ENCODE measurements at places on chromosomes 3 and 15.

DNA sequence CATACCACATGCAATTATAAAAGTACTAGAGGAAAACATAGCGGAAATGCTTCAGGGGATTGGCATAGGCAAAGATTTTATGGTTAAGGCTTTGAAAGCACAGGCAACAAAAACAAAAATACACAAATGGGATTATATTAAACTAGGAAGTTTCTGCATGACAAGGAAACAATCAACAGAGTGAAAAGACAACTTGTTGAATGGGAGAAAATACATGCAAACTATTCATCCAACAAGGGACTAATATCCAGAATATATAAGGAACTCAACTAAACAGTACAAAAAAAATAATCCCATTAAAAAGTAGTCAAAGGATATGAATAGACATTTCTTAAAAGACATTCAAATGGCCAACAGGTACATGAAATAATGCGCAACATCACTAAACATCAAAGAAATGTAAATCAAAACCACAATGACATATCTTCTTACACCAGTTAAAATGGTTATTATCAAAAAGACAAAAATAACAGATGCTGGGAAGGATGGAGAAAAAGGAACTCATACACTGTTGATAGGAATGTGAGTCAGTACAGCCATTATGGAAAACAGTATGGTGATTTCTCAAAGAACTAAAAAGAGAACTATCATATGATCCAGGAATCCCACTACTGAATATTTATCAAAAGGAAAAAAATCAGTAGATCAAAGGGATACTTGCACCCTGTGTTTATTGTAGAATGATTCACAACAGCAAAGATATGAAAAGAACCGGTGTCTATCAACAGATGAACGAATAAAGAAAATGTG is 39.1 kb downstream of the COPS2 start:
- DNase-seq, result no peak

DNA sequence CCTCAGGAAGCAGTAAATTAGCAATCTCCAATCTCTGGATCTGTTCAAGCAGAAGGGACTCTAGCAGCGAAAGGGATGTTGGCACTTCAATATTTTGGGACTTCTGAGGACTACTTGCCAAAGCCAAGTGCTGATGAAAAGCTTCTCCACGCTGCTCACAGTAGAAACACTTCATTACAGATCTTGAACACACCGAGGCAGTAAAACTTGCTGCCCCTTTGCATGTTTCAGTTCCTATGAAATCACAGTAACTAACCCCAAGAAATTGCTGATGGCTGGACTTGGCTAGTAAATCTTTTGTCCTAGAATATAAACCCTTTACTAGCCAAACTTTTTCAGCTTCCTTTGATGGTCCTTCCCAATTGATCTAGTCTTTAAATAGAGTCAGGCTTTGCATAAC is 750.5 kb upstream of the GRM7 start:
- no peak for DNase-seq

DNA sequence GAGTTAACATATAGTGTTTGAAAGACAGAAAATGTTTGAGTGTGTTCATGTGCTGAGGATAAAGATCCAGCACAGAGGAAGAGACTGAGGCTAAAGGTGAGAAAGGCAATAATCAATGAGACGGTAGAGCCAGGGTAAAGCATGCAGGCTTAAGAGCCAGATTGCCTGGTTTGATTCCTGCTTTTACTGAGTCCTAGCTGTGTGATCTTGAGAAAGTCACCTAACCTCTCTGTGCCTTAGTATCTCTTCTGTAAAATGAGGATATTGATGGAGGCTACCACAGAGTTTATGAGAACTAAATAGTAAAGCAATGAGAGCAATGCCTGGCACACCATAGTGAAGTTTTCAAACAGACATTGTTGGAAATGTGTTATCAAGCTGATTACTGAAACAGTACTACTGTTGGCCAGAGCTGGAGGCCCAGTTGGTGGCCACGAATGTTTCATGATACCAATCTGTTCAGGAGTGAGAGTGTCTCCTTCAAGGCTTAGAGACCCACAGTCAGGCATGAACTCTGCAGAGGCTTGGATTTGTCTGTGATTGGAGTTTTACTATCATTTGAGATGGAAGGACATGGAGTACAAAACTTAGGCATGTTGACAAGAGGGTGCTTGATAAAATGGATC is 26.8 kb downstream of the IL16 start:
- no peak for DNase-seq

DNA sequence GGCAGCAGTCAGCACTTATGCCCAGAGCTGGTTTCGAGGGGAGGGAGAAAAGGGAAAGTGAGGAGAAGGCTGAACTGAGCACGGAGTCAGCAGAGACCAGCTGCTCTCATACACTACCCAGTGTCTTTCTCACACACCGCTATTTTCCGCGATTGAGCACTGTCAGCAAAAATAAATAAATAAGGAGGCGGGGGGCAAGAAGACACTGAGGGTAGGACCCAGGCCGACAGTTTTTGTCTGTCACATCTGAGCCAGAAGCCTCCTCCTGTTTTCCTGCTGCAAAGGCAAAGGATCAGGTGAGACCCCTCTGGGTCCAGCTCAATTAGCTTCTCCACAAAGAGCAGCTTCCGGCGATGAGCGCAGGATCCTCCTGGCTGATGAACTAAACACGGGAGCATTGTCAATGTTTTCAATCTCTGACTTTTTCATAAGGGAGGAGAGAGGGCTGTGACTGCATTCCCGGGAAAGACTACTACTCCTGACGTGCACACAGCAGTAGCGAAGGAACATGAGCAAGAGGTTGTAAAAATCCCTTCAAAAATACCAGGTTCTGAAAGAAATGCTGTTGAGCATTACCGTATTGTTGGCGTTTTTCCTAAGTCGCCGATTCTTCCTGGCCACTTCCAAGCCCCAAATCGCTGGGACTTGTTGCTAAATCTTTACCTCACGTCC is 1.3 kb downstream of the FRMD5 start:
- peak; percentile 34 for DNase-seq

DNA sequence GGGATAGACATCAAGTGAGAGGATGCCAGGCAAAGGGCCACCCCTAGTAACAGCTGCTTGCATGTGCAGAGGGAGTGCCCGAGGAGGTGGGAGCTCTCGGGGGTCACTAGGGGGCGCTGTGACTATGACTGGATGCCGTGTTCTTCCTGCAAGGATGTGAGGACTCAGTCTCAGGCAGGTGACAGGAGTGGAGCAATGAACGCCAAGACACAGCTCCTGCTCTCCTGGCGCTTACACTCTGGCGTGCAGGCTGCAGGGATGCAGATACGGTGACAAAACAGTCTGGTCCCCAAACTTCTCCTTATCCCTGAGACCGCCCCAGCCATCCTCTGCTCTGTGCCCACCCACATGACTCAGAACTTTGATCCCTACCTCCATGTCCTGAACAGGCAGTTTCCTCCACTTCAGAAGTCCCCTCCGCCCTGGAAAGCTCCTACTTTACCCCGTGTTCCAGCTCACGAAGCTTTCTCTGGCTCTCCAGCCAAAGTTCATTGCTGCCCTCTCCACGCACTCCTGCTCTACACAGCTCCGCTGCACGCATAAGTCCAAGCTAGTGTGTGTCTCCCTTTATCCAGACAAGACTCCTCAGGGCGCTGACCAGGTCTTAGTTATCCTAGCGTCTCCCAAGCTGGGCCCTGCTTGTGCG is 14.7 kb downstream of the RHOV start:
- DNase-seq, result peak; percentile 82

DNA sequence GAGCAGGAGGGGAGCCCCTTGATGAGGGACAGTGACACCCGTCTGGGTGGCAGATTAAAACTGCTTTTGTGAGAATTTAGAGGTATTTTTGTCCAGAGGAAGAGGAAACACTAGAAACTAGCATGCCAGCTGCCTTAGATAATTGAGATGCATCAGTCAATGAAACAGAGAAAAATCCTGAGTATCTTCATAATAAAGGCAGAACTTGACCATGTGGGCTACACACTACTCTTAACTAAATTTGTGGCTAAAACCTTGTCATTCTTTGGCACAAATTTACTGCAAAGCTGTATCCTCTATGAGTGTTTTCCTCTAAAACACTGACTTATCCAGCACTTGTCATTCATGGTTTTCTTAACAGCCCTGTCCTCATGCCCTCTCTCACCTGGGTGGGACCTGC is 259.7 kb upstream of the TPM1 start:
- no peak for DNase-seq

DNA sequence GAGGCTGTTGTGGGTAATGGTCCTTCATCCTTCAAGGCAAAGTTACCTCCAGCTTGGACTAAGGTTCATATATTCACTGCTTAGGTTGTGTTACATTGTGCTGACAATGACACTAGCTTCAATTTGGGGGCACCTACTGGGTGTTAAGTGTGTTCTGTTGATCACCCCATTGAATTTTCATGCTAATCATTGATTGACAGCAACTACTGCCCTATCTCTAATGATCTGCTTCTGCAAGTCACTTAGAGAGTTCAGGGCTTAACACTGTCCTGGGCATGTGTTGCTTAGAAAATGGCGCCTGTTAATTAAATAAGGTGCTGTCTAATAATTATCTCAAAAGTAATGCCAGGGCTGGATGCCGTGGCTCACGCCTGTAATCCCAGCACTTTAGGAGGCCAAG is 3.4 kb downstream of the FLNB start:
- no peak for DNase-seq

GRCh38 chr3:129461022-129461421 is 21.0 kb downstream of the IFT122 start:
- peak; percentile 48 for DNase-seq
